ENCODE measurements at places on chromosomes 13 and 19. TPM values are rescaled to one million over a fixed set of nuclear protein-coding genes. Genes with fewer than 3 reads are reported as not detected.

POSTN gene
- total RNA-seq: 152 TPM

ZNF723 gene
- total RNA-seq: not detected

DNA sequence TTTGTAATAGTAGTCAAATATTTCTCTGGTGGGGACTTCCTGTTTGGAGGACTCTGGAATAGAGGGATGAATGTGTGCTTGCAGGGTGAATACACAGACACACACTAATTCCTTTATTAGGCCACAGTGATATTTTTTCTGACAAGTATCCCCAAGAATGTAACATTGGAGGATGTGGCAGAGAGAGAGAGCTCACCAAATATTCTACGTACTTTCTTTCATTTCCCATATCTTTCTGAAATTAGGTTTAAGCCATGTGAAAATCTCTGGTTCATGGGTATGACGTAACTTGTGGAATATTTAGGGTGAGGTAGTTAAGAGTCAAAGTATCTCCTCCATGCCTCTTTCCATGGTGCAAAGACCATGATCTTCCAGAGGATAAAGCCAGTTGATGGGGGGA lies 463.4 kb downstream of the DIAPH3 start:
- H3K4me1 ChIP-seq: no peaks in the 10 kb centered on the region
- no peak for DNase-seq
- H3K4me3 ChIP-seq: no peak overlapping the region
- H3K27ac ChIP-seq: no peak overlapping the region
- H3K27me3 ChIP-seq: no peaks in the 10 kb centered on the region

GRCh38 chr13:31000889-31001288 lies 68.4 kb downstream of the TEX26 start:
- peaks cover 2% of the 10 kb centered on the region for H3K27me3 ChIP-seq
- no peaks in the 10 kb centered on the region for H3K36me3 ChIP-seq
- no peak overlapping the region for H3K4me3 ChIP-seq
- no peaks in the 10 kb centered on the region for H3K4me1 ChIP-seq
- no peak overlapping the region for H3K27ac ChIP-seq

- peaks cover 37% of the 10 kb centered on the region for H3K4me1 ChIP-seq
- H3K27me3 ChIP-seq: no peaks in the 10 kb centered on the region
- H3K36me3 ChIP-seq: no peaks in the 10 kb centered on the region
- no peak overlapping the region for H3K27ac ChIP-seq
- H3K4me3 ChIP-seq: no peak overlapping the region
- DNase-seq: no peak
Observed at GRCh38 chr19:5684694-5685430, 4.0 kb downstream of the HSD11B1L start.

All from suprapubic skin (tissue), 4 donors.